ENCODE measurements at places on chromosomes 7 and 10.

DNA sequence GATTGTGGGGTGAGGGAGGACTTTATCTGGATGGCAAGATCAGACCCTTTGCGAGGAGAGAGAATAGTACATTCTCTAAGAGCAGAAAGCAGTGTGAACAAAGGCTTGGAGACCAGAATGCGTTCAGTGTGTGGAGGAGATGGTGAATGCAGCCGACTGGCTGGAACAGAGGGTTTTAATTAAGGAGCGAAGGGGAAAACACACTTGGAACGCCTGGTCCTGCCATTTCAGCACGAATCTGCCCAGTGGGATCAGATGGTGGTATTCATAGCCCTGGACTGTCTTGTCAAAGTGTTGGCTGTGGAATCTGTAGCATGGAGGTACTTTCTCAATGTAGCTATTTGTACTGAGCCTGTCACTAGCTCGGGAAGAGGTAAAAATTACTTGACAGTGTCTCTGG lies 260.9 kb downstream of the SLC25A13 start:
- no peak for DNase-seq

DNA sequence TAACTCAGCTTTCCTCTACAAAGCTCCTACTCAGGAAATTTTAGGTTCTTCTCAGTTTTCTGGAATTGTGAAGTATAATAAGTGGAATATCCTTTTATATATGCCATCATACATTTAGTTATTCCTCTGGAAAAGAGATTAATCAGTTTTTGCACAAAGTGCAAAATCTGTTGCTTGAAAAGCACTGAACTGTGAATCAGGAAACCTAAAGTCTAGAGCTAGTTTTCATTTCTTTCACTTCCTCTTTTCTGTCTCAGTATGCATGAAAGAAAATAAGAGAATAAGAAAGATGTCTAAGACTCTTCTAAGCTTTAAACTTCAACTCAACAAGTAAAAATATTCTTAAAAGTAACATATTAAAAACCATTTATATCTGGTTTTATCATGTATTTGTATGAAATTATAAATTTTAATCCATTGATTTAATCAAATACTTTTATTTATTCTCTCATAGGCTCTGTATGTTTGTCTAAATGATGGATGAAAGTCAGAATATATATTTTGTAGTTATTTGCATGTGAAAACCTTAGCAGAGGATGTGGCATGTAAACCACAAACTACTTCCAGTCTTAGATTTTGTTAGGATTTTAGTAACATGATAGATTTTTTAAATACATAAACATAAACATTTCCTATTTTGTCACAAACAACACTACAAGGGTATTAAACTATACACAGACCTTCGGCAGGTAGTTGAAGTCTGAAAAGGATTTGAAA lies 1073.0 kb downstream of the XPNPEP1 start:
- no peak for DNase-seq

GRCh38 chr7:51633006-51633405 lies 316.4 kb upstream of the COBL start:
- DNase-seq = no peak

DNA sequence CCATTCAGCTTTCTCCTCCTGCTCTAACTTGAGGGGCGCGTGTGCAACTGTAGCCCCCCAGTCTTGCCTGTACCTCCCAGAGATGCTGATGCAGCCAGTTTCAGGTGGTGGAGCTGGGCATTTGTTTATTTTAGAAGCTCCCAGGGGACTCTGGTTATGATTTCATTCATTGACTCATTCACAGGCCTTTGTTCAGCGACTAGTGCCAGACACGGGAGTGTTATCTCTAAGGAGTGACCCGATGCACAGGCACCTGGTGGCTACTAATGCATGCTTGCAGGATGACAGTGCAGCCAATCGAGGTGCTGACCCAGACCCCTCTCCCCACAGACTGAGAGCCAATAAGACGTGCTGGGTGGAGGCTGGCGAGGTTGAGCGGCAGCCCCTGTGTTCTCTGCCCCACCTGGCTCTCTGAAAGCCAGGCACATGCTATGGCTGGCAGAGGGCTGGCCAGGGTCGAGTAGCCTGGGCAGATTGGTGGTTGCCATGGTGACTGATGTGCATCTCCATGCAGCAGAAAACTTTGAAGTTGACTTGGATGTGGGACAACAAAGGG lies 19.7 kb upstream of the SLC18A2 start:
- no peak for DNase-seq

DNA sequence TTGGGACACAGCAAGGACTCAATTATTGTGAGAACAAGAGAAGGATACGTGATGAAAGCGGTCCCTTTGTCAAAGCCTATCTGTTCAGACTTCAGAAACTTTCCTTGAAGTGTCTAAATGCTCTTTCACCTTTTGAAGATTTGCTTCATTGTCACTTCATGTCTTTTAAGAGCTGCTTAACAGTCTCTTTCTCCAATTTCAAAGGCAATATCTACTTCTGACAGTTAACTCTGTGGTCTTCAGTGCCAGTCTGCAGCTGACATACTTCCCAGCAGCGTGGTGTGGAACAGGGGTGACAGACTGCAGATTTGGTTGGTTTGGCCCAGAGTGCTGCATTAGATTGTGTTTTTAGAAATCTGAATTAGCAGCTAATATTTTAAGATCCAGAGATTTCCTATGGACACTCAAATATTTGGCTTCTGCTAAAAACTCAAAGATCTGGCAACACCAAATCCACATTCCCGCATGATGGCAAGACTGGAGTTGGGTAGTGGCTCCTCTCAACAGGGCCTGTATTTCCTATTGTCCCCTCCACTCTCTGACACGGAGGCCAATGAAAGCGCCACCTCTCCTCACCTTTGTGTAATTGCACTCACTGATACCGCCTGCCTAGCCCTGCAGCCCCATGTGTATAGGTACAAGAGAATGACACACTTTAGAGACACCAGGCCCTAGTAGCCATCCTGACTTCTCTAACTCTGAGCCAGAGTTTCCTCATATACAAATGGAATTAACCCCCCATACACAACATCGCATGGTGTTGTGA lies 11.5 kb downstream of the SCRN1 start:
- DNase-seq = no peak

DNA sequence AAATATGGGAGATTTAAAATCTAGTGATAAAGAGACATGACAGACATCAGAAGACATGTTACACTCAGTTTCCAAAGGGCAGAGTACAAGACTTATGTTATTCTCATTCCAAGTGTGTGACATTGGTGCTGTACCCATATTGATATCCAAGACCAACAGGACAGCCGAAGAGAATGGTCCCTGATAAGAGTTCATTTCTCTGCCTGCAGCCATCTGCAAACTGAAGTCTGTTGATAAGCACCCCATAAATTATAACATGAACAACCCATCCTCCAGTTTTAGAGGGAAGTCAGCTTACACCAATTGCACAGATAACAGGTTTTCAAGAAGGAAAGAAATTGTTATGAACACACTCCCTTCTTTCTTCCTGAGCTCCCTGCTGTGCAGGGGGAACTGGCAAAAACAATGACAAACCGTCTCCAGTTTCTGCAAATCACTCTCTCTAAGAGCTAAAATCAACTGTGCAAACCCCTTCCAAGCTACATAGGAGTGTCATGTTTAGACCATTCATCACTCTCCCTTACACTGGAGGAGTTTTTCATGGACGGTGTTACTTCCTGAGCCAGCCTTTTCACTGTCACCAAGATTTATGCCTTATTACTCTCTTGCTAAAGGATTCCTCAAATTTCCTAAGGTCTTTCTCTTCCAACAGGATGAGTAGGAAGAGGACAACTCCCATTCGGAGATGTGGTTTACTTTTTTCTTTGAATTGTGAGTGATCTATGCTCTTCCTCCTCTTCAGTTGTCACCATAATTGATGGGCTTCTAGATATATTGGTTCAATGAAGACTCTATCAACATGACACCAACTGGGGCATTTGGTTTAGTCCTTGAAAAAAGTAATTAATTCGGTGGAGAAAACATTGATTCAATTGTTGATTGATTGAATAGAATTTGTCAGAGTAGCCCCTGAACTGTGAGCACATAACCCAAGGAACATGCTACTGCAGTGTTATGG lies 80.3 kb upstream of the FAM171A1 start:
- DNase-seq = no peak

DNA sequence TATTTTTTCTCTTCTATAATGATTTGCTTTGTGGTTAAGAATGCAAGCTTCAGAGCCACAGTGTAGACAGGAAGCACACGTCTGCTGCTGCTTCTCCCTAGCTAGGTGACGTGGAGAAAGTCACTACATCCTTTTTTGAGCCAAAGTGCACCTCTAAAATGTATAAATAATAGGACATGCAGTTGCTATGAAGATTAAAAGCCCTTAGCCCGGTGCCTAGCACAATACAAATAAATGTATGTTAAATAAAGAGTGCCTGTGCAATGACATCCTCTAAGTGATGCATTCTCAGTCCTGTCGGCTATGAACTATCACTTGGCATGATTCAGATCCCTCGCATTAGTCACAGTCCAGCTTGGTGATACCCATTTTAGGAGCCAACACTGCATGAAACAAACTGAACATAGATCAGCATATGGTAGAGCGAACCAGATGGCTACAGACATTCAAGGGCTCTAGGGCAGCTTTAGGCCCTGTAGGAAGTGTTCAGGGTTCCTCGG lies 4.8 kb upstream of the TRDMT1 start:
- no peak for DNase-seq

DNA sequence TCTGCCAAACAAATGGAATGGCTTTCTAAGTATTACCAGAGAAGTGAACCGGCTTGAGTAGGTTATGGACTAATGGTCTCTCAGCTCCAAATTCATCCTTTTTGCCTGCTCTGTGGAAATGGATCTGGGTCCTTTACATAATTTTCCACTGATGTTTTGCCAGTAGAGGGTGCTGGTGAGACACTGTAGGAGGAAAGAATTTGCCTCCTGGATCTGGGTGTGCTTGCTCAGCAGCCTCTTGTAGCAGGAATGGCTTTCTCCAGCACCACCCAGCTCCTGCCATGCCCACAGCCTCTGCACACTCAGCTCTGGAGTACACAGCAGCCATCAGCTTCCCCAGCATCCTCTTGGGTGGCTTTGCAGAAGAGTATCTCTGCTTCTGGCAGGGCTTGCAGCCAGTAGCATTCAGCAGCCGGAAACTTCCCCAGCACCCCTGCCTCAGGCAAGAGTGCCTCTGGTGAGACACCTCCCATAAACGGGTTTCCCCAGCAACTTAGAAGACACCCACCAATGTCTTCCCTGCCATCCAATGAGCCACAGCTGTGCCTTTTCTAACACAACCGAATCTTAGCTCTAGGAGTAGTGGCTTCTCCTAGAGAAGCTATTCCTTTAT lies 235.0 kb upstream of the PLPP4 start:
- DNase-seq = peak; percentile 8

- DNase-seq = no peak
These were observed 139.3 kb upstream of the HDAC9 start for GRCh38 chr7:18356191-18356645.

DNA sequence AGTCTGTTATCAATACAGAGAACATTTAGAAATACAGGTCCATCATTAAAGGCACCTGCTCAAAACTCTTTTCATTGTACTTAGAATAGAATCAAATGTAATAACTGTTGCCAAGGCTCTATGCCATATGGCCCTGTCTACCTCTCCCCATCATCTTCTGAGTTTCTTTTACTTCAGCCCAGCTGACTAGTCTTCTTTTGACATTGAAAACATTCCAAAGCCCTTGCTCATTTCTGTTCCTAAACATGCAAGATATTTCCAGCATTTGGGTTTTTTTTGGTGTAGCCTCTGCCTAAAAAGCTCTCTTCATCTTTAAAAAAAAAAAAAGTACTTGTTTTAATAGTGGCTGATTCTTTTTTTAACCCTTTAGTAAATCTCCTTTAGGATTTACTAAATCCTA lies 165.5 kb upstream of the SMIM30 start:
- DNase-seq = no peak

DNA sequence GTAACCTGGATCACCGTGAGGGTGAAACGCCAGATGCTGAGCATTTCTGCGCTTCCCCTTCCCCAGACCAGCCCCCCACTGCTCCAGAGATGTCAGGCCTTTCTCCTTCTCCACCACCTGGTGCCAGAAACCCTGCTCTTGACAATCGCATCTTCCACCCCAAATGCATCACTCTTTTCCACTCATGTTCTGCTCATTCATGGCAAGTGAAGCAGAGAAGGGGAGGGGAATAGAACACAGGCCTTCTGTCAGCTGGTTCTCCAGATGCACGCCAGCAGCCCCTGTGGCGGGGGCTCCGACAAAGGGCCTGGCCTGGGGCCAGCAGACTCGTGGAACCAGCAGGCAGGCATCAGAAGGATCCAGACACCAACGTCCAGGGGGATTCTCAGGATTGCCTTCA lies 68.5 kb upstream of the SVIL start:
- DNase-seq = no peak

- DNase-seq = no peak
These were observed 52.3 kb upstream of the WAC start for GRCh38 chr10:28480628-28480965.

GRCh38 chr10:5070648-5071410 lies 23.4 kb upstream of the AKR1C3 start:
- DNase-seq = no peak

- DNase-seq = no peak
These were observed 3.8 kb downstream of the ZYX start for GRCh38 chr7:143384661-143385631.

- DNase-seq = no peak
These were observed 7.8 kb upstream of the SFTPA1 start for GRCh38 chr10:79602953-79603352.

DNA sequence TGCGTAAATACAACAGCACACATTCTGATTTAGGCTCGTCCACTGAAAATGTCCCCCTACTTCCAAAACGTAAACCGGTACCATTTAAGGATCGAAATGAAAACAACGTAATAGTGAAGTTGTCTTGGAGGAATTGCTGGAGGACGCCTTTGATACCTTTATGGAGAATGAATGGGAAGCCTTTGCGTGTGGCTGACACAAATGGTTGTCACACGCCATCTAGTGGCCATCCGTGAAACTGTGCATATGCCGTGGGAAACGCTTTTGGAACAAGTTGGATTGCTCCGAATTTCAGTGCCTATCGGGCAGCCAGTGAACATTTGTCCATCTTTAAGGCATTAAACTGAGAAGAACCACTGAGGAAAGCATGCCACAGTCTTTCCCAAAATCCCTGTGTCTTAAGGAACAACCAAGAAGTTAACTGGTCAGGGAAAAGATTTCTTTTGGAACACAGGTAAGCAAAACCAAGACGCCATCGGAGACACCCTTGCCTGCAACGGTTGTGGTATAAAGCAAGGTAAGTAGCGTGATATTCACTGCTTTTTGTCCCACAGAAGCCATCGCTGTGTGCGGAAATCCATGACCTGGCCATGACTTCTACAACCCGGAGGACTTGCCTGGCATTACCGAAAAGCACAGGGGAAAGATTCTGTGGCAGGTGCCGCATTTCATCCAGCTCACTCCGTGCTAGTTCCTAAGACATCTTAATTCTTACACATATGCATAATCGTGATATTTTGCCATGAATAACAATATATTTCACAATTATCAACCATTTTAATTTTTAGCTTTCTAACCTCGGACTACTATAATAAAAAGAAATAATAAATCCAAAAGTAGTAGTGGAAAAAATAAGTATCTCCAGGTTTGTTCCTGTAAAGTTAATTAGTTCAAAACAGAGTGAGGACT lies 100.6 kb downstream of the FAM204A start:
- DNase-seq = peak; percentile 59
